ENCODE measurements at places on chromosomes 13 and 19. TPM values are rescaled to one million over a fixed set of nuclear protein-coding genes. Genes with fewer than 3 reads are reported as not detected.

VSTM1 gene
- not detected for total RNA-seq

DNA sequence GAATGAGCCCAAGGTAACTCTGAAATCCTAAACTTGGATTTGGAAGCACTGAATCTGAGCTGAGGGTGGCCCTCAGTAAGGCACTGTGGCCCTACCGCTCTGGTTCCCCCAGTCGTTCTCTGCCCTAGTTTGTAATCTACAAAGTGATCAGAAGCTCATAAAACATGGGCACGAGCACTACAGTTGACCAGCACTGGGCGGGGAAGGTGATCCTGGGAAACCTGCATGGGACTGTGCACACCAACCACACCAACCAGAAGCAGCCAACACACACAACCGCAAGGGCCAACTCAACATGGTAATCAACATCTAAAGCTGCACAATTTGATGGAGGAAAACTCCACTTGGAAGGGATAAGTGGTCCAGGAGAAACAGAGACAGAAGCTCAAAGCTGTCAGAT, 22.9 kb downstream of the SLC7A1 start:
- H3K4me1 ChIP-seq = no peaks in the 10 kb centered on the region
- no peak overlapping the region for H3K4me3 ChIP-seq
- no peaks in the 10 kb centered on the region for H3K27me3 ChIP-seq

- DNase-seq = no peak
- H3K27me3 ChIP-seq = no peaks in the 10 kb centered on the region
- peaks cover 49% of the 10 kb centered on the region for H3K36me3 ChIP-seq
- no peaks in the 10 kb centered on the region for H3K4me1 ChIP-seq
Measured at GRCh38 chr19:46609511-46610412, 8.6 kb downstream of the CALM3 start.

GRCh38 chr19:3904233-3904632, 23.7 kb downstream of the ATCAY start:
- H3K4me3 ChIP-seq = no peak overlapping the region
- H3K4me1 ChIP-seq = no peaks in the 10 kb centered on the region
- H3K27me3 ChIP-seq = no peaks in the 10 kb centered on the region
- H3K36me3 ChIP-seq = no peaks in the 10 kb centered on the region
- no peak overlapping the region for H3K27ac ChIP-seq

INSL3 gene
- not detected for total RNA-seq

GRCh38 chr19:57815247-57816075, 748 bp upstream of the ZNF552 start:
- peaks cover under 1% of the 10 kb centered on the region for H3K36me3 ChIP-seq
- peak overlapping the region; percentile 76 for H3K27ac ChIP-seq
- H3K4me3 ChIP-seq = peak overlapping the region; percentile 78
- no peaks in the 10 kb centered on the region for H3K4me1 ChIP-seq

DNA sequence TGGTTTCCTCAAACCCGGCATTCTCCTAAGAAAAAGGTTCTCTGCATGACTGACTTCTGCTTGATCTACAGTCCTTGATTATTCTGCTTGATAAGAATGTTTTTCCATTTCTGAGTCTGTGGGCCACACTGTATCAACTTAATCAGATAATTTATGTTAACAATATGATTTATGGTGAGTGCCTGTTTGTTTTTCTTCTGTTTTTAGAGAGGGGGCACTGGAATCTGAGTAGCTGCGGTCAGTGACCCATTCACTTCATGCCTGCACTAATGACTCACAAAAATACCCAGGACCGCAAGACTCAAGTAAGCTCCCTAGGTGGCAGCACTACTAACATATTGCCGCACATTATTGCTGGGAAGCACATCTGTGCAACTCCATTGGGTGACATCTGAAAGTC, 542.3 kb upstream of the ATXN8OS start:
- no peak for DNase-seq
- H3K27ac ChIP-seq = no peak overlapping the region
- H3K36me3 ChIP-seq = no peaks in the 10 kb centered on the region
- no peaks in the 10 kb centered on the region for H3K27me3 ChIP-seq
- H3K4me3 ChIP-seq = no peak overlapping the region

Measured in right atrium auricular region (tissue), 2 donors.